ENCODE measurements at places on chromosomes 12 and 14.

- DNase-seq, result no peak
These were observed 397.4 kb downstream of the RAD51B start for GRCh38 chr14:68216957-68217356.

DNA sequence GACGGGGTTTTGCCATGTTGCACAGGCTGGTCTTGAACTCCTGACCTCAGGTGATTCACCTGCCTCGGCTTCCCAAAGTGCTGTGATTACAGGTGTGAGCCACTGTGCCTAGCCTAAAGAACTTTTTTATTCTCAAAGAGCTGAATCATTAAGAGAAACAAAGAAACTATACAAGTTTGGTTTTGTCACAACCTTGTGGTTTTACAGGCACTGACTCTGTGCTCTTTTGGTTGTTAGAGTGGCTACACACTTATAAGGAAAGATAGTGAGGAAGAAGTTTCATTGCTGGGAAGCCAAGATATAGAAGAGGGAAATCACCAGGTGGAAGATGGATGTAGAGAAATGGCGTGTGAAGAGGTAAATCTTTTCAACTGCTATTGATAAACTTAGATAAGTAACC, 10.1 kb upstream of the DNAH10 start:
- DNase-seq, result no peak

- DNase-seq, result no peak
These were observed 22.1 kb upstream of the CEP83 start for GRCh38 chr12:94481734-94482133.

DNA sequence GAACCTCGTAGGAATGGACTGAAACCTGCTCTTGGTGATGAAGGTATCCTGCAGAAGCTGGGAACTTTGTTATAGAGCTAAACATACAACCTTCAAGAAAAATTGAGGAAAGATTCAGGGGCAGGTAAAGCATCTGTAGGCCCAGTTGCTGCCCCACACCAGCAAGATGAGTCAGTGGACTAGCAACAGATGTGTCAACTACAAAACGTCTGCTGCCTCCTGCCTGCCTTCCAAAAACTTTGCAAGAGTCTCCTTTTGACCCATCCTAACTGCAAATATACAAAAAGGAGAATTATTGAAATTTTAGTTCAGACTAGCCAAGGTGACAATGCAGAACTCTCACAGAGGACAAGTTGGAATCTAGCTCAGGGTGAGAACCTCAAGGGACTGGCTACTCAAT, 60.9 kb upstream of the TMTC1 start:
- no peak for DNase-seq

DNA sequence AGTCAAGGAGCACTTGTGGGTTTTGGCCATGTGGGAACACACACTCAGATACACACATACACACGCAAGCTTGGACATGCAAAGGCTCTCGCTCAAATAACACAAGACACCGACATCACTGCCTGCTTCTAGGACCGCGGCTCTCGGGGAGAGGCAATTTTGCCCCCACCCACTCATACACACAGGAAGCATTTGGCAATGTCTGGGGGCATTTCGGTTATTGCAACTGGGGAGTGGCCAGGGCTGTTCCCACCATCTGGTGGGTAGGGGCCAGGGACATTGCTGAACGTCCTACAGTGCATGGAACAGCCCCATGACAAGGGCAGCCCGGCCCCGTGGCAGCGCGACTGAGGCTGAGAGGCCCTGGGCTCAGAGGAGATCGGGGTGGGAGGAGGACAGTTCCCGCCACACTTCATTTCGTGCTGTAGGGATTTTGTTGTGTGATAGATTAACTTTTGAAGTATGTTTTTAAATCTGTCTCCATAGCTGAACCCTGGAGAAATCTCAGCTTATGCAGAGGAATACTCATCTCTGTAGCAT, 35.6 kb downstream of the RIMBP2 start:
- no peak for DNase-seq

DNA sequence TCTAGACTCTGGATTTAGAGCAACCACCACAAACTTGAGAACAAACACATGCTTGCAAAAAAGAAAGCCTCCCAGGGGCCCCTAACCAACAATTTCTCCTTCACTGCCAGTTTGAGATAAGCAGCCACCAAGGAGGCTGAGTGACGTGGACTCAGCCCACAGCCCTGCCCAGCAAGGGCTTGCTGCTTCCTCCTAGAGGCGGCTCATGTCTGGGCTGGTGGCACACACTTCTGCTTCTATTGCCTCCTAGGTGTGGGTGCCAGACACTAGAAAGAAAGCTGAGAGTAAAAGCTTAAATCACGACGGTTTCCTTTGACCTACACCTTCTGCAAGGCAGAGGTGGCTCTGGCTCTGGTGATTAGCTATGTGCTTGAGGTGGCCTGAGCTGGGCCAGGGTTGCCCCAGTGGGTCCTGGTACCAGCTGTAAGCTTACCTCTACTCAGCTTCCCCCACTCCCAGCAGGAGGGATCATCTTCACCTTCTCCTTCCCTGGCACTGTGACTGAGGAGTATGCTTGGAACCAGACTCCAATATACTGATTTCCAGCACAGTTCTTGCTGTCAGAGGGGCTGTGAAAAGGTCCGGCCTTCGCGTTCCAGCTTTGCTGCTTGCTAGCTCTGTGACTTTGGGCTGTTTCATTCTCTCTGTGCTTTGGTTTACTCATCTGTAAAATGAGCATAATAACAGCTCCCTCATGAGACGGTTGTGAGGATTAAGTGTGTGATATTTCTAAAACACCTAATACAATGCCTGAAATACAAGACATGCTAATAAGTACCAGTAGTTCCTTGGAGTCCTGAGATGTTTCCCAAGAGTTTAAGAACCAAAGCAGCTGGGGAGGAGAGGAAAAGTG, 89.7 kb upstream of the PARP11 start:
- no peak for DNase-seq

- DNase-seq, result no peak
These were observed 2.7 kb downstream of the GAPDH start for GRCh38 chr12:6536894-6537579.

DNA sequence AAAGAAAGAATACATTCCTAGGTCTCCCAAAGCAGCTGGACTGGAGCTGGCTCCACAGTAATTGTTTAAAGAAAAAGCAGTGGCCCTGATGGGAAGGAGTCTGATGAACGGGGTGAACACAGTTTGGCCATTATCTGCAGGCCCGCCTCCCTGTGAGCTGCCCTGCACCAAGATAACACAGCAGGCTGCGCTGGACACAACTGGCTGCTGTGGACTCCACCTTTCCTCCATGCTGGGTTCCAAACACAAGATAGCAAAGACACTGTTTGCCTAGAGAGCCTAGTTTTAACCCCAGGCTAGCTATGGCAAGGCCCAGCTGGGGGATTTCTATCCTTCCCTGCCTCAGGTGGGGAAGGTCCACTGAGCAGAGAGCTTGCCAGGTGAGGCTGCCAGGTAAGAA, 34.6 kb downstream of the ZFP36L1 start:
- DNase-seq, result no peak

- no peak for DNase-seq
These were observed 381 bp downstream of the YY1 start for GRCh38 chr14:100239211-100239839.

- DNase-seq, result no peak
These were observed 64.6 kb downstream of the ANO4 start for GRCh38 chr12:100859063-100859627.

- DNase-seq, result no peak
These were observed 48.2 kb upstream of the BTG1 start for GRCh38 chr12:92193846-92194245.

- DNase-seq, result no peak
These were observed 38.2 kb downstream of the PLXNC1 start for GRCh38 chr12:94186278-94187241.

DNA sequence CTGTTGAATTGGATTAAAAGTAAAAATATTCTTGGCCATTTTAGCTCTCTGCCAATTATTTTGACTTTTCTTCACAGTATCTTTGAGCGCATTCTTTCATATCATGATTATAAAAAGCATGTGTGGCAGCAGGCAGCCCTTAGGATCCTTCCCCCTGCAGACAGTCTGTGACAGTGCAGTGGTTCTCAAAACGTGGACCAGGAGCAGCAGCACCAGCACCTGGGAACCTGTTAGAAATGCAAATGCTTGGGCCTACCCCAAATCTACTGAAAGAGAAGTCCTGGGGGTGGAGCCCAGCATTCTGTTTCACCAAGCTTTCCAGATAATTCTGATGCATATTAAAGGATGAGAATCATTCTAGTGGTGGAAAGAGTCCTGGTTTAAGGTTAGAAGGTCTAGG, 155.6 kb downstream of the MON2 start:
- DNase-seq, result no peak

DNA sequence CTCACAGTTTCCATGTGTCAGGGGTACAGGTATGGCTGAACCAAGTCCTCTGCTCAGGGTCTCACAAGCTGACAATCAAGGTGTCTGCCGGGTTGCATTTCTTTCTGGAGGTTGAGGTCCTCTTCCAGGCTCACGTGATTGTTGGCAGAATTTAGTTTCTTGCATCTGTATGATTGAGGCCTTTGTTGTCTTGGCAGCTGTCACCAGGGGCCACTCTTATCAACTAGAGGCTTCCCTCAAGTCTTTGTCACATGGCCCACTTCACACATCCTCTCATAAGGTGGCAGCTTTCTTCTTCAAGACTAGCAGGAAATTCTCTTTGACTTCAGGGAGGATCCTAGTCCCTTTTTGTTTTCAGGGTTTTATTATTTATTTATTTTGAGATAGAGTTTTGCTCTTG, 46.0 kb upstream of the FOS start:
- peak; percentile 37 for DNase-seq

DNA sequence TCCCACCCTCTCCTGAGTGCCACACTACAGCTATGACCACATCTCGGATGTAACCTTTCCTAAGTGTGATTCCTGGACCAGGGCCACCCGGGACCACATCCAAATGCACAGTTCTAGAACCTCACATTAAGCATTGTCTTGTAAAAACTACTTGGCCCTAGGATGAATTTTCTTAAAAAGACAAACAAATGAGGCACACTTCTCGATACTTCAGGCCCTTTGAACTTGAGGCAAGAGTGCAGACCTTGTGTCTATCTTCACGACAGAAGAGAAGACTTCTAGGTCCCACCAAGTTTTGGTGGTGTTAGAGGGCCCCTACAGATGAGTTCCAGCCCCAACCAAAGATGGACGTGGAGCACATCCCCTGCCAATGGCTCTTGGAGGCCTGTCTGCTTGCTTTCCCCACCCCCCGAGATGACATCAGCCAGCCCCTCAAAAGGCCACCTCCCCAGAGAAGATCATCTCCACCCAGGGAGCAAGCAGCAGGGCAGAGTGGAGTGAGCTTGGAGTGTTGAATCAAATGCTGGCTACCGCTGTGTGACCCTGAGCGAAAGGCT, 9.3 kb downstream of the ISCU start:
- DNase-seq, result no peak

- DNase-seq, result no peak
These were observed 7.5 kb upstream of the SYNE3 start for GRCh38 chr14:95523815-95524448.

DNA sequence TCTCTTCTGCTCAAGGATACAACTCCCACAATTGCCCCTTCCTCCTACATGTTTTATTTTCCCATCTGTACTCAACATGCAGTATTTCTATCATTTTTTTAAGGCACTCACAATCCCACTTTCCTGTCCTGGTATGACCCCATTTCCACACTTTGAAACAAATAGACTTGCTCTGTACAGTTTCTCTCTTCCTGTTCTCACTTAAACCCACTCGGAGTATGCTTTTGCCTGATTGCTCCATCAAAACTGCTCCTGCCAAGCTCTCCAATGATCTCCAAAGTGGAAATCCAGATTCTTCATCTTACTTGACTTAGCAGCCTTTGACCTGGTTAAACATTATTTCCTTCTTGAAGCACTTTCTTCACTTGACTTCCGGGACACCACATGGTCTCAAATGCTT, 384.5 kb downstream of the SEC23A start:
- no peak for DNase-seq

DNA sequence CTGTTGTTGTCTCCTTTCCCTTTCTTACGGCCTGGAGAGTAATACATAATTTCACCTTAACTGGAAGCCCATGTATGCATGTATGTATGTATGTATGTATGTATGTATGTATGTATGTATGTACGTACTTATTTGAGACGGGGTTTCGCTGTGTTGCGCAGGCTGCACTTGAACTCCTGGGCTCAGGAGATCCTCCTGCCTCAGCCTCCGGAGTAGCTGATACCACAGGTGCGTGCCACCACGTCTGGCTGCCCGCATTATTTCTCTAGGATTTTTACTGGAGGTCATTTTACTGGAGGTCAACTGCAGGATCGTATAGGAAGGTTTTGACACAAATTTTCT, 644 bp upstream of the OS9 start:
- DNase-seq, result no peak
